ENCODE measurements at places on chromosomes 1 and 21.

DNA sequence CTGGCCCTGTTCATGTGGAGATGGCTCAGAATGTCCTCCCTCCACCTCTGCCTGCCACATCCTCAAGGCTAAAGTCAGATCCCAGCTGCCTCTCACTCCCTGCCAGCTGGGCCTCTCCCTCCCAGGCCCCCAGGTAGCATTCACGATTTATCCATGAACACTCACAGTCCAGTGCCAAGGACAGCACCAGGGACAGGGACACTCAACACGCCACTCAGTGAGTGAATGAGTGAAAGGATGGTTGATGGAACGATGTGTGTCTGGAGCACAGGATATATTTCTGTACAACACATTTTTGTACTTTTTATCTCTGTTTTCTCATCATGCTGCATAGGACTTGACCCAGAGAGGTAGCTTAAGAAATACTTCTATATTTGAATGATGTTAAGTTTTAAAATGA, 10.1 kb downstream of the CYP4A11 start:
- DNase-seq = no peak

GRCh38 chr1:31952825-31953220, 14.7 kb upstream of the PTP4A2 start:
- no peak for DNase-seq

GRCh38 chr1:30968220-30968971, 59.8 kb upstream of the SDC3 start:
- DNase-seq = no peak

DNA sequence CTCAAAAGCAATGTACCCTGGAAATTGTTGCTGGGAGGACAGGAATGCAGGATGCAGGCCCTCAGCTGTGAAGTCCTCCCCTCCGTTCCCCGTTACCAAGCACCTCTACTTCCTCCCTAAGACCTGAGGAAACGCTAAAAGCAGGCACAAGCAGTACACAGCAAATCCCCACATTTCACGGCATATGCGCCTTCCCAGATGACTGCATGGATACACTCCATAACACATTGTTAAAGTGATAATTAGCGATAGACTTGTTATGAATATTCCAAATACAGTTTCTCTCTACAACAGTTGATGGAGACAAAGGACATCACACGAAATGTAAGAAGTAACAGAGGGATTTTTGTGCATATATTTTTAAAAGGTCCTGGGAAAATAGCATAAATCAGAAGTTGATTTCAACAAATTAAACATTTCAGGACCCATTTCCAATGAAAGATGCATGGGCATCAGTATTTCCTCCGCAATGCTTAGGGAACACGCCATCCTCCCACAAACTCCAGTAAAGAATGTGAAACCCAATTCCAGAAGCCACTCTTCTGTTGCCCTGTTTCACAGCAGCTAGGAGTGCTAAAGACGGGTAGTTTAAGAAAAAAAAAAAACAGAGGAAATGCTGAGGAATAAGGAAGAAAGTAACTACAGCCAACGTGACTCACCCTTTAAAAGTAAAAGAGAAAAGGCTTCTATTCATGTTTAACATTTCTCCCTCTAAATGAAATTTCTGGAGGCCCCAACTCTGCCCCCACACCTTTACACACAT, 75.5 kb downstream of the HIVEP3 start:
- no peak for DNase-seq

All from left renal cortex interstitium (tissue), 4 donors.